ENCODE measurements at places on chromosomes 5 and 9. TPM values are rescaled to one million over a fixed set of nuclear protein-coding genes. Genes with fewer than 3 reads are reported as not detected.

CCNI2 gene
- not detected for total RNA-seq

MAML1 gene
- total RNA-seq: 31.4 TPM

TSLP gene
- total RNA-seq: not detected

CCNO gene
- 2.3 TPM for total RNA-seq

NR2F1 gene
- not detected for total RNA-seq

CHSY3 gene
- not detected for total RNA-seq

PTGES gene
- not detected for total RNA-seq

FSTL4 gene
- total RNA-seq: not detected

RABEPK gene
- 23.9 TPM for total RNA-seq

CCDC180 gene
- total RNA-seq: 1.2 TPM

EDIL3 gene
- total RNA-seq: not detected

SLIT3 gene
- total RNA-seq: not detected

SLC38A9 gene
- total RNA-seq: 27.7 TPM

NHP2 gene
- total RNA-seq: 183 TPM

PCDHGC4 gene
- 6.4 TPM for total RNA-seq

SARDH gene
- 42.8 TPM for total RNA-seq

TMEM174 gene
- not detected for total RNA-seq

Data from OCI-LY7 (cell line).